HS-5 (cell line): ENCODE measurements at places on chromosomes 2 and 18.

- DNase-seq = no peak
Measured at GRCh38 chr18:79332646-79333045, 63.1 kb upstream of the NFATC1 start.

- peak; percentile 88 for DNase-seq
Measured at GRCh38 chr2:191636235-191636543, 41.7 kb upstream of the NABP1 start.

- DNase-seq = no peak
Measured at GRCh38 chr2:46079985-46080560, 217.1 kb upstream of the EPAS1 start.

GRCh38 chr2:113240150-113240914, 38.4 kb downstream of the PAX8 start:
- DNase-seq = peak; percentile 89
